ENCODE measurements at places on chromosomes 7 and 10.
A peak's percentile ranks its signal among the peaks of the same experiment; 100 is the strongest.

- DNase-seq = no peak
Observed at GRCh38 chr10:31994926-31995325, 61.3 kb downstream of the KIF5B start.

DNA sequence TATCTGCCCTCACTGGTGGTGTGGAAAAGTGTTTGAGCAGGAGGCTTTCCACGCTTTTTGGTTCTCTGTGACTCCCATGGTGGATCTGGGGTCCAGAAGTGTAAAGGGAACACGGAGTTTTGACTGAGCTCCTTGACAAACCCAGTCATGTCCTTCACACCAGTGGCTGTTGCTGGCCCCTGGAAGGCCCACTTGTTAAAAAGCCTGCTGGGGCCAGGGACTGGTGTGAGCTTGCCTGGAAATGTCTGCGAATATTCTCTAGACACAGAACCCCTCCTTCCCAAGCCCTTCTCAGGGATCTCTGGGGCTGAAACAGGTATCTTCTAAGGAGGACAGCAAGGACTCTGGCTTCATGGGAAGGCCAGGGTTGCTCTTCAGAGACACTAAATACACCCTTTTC is 343.0 kb downstream of the TCERG1L start:
- DNase-seq = no peak

DNA sequence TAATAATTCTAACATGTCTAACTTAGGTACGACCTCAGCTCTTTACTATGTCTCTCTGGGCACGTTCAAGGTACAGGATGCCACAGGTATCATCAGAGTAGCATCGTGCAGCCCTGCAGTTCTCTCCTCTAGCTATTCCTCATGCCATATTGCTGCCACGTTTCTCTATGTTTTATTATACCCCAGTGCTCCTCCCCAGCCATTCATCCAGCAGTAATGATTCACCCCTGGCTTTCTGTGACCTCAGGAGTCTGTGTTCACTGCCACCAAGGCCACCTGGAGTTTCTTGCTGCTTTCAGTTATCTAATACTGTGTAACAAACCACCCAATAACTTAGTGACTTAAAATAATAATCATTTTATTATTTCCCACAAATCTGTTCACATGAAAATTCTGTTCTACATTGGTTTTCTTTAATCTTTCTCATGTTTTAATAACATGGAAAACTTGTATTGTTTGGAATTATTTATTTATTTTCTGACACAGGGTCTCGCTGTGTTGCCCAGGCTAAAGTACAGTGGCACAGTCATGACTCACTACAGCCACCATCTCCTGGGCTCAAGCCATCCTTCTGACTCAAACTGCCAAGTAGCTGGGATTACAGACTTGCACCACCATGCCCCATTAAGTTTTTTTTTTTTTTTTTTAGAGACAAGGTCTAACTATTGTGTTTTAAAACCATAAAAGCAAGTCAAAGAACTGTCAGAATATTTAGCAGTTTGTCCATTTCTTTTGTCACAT is 21.8 kb downstream of the REEP3 start:
- DNase-seq = peak; percentile 62

- DNase-seq = no peak
Observed at GRCh38 chr7:8629504-8629903, 196.1 kb downstream of the NXPH1 start.

- no peak for DNase-seq
Observed at GRCh38 chr7:129375141-129375938, 58.9 kb upstream of the STRIP2 start.

DNA sequence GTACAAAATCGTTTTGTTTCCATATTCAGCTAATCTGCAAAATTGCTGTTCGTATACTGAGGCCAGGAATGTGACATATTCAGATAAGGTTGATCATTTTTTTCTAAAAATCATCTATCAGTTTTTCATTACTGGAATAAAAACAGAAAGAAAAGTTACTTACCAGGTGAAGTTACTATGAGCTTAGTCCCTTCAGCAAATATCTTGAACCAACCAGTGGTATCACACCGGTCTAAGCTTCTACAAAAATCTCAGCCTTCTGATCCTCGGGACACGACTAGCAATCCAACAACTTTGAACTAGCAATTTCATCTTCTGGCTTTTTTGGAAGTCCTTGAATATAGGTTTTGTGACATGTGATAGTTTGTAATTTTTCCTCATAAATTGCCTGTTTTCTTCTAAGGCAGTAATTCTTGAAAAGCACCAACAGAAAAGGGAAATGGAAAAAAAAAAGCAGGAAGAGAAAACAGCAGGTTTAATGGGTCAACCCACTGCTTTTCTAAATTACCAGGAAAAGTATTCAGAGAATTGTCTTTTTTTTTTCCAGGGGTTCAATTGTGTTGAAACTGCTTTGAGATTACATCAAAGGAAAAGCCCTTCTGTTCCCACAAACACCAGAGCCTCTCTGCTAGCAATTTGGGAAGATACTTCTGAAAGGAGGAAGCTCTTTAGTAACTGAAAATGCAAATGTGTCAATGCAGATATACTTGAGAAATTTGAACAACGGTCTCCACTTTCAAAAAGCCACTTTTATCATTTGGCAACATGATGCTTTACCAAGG is 2.9 kb upstream of the TARP start:
- no peak for DNase-seq

GRCh38 chr7:149859369-149859768 is 14.4 kb upstream of the ATP6V0E2 start:
- no peak for DNase-seq

GRCh38 chr7:143408686-143409561 is at the start of gene EPHA1:
TSS of gene EPHA1 (minus strand) at chr7:143408856. CDS start at chr7:143408805, 51 bp downstream.
- DNase-seq = no peak

DNA sequence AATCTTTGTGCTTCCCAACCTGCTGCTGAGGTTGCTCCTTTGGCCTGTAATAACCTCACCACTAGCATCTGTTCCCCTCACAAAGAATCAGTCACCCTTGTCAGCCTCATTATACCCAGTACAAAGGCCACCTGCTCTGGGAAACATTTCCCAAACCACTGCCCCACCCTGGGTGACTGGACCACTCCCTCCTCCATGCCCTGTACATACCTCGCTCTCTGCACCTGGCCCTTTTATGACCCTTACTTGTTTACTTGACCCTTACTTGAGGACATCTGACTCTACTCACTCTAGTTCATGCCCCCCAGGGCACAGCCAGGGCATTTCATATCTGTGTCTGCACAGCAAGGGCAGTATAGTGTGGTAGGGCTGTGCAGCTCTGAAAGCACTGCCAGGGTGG is 21.4 kb upstream of the AOC1 start:
- no peak for DNase-seq

GRCh38 chr10:393106-393745 is 258.0 kb downstream of the ZMYND11 start:
- no peak for DNase-seq

- DNase-seq = peak; percentile 80
Observed at GRCh38 chr10:24762966-24763623, 39.4 kb upstream of the ARHGAP21 start.

GRCh38 chr10:99766302-99766681 is 16.1 kb upstream of the ABCC2 start:
- no peak for DNase-seq

GRCh38 chr10:93059975-93060886 is at the start of gene CYP26C1:
TSS of gene CYP26C1 (plus strand) at chr10:93060798. CDS start at chr10:93061264, 466 bp downstream.
- DNase-seq = no peak
